M059J (cell line): ENCODE measurements at places on chromosomes 1 and 21.
A peak's percentile ranks its signal among the peaks of the same experiment; 100 is the strongest.

DNA sequence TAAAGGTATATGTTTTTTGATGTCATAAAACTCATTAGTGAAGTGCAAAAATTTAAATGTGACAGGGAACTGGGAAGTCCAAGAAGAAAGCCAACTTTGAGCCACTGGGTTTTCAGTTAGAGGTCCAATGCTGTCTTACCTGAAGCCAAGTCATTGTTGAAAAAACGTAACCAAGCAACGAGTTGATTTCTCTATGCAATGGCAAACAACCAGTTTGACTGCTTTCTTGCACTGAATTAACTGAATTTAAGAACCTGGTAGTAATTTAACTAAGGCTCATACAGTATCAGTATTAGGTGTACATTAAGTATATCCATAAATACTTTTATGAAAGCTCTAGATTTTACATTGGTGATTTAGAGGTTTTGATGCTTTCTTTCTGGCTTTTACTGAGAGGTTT, 20.2 kb upstream of the S1PR1 start:
- DNase-seq, result no peak

GRCh38 chr1:227895828-227896685, 51.7 kb downstream of the WNT9A start:
- peak; percentile 26 for DNase-seq

- DNase-seq, result no peak
These were observed 65.0 kb upstream of the DISP3 start for GRCh38 chr1:11413986-11414391.

DNA sequence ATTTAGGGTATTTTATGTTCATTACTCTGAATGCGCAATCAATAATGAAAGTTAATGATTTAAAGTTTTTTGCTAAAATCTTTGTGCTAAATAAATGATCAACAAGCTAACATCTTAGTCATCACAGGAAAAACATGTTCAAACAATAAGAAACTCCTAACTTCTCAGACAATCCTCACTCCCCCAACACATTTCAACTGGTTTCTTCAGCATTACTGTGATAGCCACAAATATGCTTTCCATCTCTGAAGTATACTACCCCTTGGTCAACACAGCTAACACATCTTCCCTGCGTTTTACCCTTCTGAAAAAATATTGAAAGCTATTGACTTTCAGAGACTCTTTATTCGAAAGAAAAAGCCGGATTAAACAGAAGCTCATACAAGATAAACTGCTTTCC, 85.8 kb downstream of the ZNF644 start:
- DNase-seq, result no peak

DNA sequence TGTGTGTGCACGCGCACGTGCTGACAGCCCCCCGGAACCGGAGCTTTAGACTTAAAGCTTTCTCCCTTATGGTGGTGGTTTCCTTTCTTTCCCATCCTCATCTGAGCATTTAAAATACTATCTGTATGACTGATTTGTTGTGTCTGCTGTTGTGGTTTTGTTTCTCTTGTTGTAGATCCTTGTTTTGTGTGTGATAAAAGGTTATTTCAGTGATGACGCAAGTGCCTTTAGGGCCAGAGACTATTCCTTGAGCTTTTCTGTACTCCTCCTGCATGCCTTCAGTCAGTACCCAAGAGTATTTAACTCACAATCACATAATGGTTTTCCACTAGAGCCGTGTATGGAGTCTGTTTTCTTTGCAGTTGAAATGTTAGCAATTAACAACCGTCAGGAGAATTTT, 45.4 kb downstream of the LCA5L start:
- DNase-seq, result no peak

- DNase-seq, result peak; percentile 36
These were observed 97.3 kb downstream of the TAS1R2 start for GRCh38 chr1:18761948-18762840.

GRCh38 chr21:45043541-45044020, 30.8 kb upstream of the ADARB1 start:
- DNase-seq, result no peak

DNA sequence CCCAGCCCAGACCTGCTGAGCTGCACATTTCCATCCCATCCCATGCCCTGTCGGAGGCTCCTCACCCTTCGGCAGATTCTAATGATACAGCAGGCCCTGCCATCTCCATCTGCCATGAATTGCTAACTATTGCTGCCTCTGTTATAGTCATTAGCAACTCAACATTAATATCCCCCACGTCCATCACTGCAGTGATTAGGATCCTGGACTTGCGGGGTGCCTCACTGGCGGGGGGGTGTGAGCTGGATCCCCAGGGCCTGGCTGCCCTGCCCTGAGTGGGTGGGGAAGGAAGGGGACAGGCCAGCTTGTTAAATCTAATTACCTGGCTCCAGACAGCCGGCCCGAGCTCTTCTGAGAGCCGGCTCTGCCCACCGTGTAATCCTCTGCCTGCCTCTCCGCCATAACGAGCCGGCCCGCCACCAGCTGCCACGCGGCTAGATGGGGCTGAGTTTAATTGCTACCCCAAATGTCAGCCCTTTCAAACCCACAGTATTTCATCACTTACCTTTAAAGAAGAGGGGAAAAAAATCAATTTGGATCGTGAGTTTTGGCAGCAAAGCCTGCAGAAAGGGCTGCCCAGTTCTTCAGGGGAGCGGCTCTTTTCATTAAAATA, 227.3 kb upstream of the CSF3R start:
- no peak for DNase-seq

GRCh38 chr1:108560189-108560873, 431 bp downstream of the EEIG2 start:
- DNase-seq, result peak; percentile 35

DNA sequence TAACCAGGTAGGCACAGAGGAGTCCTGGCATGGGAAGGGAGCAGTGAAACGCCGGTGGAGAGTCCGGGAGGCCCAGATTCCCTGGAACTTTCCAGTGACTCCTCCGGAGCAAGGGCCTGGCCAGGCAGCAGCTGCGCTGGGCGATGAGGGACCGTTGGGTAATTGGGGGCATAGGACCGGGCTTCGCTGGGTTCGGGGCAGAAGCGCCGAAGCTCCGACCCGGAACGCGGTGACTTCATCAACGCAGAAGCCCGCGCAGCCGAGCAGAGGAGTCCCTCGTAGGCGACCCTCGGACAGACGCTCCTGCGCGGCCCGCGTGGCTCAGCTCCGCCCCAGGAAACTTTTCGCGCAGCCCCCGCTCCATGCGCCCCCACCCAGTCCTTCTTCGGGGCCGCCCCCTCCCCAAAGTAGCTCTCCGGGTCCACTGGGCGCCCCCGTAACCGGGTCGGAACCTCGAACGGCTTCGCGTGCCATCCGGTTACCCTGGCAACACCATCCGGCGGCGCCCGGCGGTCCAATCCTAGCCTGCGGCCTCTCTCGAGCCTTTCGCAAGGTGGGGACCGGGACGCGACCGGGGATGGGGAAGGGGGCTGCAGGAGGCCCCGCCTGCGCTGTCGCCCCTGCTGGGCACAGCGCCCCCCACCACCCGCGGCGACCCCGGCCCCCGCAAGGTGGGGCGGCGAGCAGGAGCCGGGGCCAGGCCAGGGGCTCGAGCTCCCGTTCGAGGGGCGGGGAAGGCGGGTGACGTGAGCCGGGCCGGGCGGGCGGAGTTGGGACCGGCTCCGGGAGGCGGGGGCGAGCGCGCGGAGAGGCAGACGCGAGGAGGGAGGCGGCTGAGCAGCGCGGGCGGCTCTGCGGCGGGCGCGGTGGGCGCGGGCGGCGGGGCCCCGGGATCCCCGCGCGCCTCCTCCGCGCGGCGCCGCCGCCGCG, at the start of gene AJAP1:
Gene AJAP1, plus strand, starts transcription at position 814 of the 930 bp plus-strand sequence. CDS start 817 bp downstream, outside the sequence.
- DNase-seq, result no peak

DNA sequence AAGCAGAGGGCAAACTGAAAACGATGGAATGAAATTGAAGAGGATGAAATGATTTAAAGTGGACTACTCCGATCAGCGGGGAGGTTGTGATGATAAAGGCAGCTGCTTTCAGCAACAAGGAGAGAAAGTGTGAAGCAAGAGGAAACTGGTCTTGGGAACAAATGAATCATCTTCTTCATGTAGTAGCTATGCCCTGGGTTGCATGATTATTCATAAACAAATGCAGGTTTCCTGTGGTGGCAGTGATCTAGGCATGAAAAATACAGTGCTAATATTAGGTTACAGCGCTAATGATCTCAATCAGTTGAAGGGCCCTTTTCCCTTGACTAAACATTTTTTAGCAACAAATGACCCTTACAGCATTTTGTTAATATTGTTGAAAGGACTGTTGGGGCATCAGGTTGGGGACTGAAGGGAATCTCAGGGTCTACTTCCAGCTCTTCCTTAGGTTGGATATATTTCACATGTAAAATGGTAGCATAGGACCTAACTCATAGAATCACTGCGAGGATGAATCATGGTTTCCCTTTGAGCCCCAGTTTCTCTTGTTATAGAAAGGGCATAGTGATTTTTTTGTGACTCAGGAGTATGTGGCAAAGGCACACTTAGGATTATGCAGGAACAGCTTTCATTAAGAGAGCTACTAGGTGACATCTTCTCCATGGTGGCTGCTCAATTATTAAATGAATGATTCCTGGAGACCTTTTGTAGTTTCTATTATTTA, 1.9 kb upstream of the ZFYVE9 start:
- peak; percentile 83 for DNase-seq

DNA sequence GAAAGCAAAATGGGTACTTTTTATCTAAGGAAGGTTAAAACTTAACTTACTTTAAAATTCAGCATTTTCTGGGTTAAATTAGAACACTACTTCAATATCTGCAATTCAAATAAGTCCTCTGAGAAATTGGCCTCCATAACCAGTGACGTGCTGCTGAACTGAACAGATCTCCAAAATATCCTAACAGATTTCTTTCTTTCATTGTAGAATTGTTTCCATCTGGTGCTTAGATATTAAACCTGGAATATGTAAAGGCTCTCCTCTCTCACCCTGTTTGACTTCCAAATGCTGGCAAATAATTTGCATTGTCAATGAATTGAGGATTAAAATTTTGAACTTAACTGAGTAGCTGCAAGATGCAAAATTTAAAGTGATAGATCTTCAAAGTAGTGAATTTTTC, 316.9 kb upstream of the CXADR start:
- no peak for DNase-seq

DNA sequence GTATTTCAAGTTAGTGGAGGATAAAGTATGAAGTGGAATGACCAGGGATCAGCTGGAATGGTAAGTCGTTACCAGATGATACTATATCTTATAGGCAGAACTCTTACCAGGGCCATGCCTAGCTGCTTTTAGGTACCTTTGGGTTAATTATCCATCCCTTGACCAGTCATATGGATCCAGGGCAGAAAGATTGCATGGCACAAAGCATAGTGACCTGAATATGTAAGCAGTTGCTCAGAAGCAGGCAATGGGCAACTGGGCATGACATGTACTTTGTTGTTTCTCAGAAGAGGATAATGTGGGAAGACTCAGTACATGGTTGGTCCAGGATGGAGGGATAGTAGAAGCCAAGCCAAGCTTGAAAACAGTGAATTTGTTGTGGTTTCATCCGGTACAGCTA, 87.2 kb downstream of the CLEC20A start:
- no peak for DNase-seq

GRCh38 chr1:46823151-46823550, 24.3 kb downstream of the CYP4B1 start:
- no peak for DNase-seq

DNA sequence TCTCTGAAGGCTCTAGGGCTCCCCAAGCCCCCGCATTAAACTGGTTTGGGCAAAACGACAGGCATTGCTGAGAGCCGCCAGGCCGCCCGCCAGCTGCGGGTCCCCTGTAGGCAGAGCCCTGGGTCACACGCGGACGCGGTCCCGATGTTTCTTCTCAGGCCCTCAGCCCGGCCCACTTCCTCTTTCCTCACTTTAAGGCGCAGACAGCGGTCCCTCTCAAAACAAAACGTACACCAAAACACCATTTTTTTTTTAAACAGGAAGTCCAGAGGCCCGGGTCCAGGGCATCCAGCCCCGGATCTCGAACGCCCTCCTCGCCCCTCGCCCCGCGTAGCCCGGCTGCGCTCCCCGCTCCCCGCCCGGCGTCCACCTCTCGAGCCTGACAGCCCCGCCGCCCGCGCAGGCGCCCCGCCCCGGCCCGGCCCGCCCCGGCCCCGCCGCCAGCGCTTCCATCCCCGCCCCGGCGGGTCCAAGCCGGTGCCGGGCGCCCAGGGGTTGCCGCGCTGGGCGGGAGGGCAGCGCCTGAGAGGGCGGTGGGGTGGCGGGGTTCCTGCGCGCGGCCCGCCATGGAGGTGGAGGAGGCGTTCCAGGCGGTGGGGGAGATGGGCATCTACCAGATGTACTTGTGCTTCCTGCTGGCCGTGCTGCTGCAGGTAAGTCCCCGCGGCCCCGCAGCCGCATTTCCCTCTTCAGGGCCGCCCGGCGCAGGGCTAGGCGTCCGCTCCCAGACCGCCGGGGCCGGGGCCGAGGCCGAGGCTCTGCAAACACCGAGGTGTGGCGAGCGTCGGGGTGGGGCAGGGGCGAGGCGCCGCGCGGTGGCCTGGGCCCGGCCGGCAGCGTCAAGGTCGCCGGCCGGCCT, at the start of gene SLC22A15:
Gene SLC22A15, plus strand, starts transcription at position 452 of the 859 bp plus-strand sequence. Its CDS starts 115 bp downstream, at position 567.
- peak; percentile 33 for DNase-seq

DNA sequence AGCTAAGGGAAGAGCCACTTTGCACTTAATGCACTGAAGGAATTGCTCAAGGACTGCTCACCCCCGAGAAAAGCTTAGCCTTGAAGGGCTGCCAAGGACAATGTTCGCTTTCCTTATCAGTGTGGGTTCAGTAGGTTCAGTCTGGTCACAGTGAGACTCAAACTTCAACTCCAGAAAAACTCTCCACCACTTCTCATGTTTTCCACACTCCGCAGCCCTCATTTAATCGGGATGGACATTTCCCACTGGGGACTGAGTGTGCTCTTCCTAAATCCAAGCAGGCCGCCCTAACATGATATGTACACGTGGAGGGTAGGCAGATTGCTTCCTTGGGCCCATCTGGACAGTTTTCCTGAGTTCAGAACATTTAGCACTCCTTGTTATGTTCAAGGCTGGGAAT, 19.5 kb downstream of the SUSD4 start:
- DNase-seq, result no peak

DNA sequence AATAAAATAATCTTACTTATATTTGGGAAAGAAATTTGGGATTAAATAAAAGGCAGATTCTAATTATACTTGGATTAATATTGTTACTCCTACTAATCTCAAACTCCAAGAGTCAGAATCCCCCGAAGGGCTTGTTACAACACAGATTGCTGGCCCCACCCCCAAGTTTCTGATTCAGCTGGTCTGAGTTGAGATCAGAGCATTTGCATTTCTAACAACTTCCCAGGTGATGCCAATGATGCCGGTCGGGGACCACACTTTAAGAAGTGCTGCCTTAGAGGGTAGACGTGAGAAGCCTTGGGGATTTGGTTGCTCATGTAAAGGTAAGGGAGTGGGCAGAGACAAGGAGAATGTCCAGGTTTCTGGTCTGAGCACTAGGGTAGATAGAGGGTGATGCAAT, 47.2 kb downstream of the FMN2 start:
- no peak for DNase-seq
